ENCODE measurements at places on chromosomes 2 and 18. TPM values are rescaled to one million over a fixed set of nuclear protein-coding genes. Genes with fewer than 3 reads are reported as not detected.
A peak's percentile ranks its signal among the peaks of the same experiment; 100 is the strongest.

DNA sequence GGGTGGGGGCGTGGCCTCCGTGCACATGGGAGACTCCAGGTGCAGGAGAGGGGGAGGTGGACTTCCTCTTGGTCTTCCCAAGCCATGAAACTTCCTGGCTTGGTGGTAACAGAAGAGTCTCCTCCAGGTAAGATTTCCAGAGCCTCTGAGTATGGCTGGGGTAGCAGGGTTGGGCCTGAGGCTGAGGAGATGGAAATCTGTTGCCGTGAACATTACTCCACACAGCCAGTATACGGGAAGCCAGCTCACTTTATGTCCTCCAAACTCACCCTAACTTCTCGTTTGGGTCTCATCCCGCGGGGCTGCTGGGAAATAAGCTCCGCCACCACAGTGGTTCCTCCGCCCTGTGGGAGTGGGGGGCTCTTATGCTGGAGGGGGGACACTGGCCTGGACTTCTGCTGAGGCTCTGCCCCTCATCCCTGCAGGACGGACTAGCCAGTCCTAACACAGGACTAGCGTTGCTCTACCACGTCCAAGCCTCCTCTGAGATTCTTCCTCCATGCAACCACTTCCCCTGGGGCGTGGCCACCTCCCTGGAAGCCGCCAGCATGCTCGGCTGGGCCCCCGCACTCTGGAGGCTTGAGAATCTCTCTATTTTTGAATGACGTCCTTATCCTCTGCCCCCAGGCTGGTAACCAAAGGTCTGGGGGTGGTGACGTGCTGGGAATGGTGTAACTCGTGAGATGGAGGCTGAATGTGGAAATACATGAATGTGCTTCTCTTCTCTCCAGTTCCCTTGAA, 777 bp upstream of the RAB17 start:
- DNase-seq: peak; percentile 92

DNA sequence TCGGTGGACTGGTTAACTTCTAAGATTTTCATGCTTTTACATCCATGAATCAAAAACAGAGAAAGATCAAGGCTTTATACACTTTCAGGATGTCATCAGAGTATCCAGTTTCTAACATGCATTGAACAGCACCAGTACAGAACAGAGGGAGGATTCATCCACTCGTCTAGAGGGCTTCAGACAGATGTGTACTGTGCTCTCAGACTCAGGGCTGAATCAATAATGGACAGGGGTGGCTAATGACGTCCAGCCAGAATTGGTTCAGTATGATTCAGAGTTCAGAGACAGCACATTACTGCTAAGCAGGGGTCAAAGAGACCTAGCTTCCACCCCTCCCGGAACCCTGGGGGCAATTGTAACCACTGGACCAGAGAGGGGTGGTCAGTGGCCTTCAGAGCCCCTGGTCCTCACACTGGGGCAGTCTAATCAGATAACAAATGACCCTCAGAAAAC, 37.3 kb downstream of the RNU4ATAC start:
- no peak for DNase-seq

DNA sequence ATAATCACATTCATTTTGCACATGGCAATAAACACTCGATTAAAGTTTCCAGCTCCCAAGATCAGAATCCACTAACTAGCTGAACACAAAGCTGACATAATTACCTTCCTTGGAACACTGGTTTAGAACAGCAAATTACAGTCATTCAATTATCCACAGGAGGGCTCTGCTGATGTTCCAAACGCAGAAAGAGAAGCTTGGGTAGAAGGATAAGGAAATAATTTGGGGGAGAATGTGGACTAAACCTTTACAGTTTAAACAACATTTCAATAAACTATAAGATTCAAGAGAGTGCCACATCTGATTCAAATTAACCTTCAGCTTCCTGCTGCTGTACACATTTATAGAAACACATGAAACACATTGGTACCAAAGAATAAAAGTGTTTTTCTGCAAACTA, 67.8 kb upstream of the ARL4C start:
- DNase-seq: no peak

- no peak for DNase-seq
Observed at GRCh38 chr2:134441153-134441863, 187.4 kb downstream of the MGAT5 start.

DNA sequence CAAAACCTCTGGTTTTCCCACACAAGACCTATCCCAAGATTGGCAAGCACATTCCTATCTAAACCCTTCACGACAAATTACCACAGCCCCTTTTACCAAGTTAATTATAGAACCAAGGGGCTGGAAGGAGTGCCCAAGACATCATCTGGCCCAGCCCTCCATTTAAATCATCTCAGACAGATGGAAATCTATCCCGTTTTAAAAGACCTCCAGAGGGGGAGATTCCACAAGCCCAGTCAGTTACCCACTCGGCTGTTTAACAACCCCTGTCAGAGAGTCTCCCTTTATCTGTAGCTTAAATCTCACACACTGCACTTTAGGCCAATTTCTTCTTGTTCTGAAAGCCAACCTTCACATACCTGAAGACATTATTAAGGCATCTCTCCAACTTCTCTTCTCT, 179.1 kb upstream of the MEIS1 start:
- DNase-seq: no peak

DNA sequence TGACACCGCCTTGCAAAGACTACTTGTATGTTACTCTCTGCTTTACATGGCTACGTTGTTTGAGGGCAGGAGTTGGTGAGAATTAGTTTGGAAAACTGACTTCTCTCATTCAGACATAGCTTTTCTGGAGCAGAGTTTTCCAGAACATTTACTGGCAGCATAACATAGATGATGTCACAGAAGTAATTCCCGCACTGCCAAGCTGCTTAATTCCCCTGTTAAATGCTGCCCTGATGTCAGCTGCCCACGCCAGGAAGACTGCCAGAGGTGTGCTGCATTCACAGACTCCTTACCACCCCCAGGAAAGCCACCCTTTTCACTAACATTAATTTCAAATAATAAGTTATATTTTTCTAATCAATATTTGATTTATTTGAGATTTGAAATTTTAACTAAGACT, 24.7 kb upstream of the PTPN2 start:
- no peak for DNase-seq

GRCh38 chr2:228949831-228950230, 321.3 kb downstream of the PID1 start:
- DNase-seq: no peak

DNA sequence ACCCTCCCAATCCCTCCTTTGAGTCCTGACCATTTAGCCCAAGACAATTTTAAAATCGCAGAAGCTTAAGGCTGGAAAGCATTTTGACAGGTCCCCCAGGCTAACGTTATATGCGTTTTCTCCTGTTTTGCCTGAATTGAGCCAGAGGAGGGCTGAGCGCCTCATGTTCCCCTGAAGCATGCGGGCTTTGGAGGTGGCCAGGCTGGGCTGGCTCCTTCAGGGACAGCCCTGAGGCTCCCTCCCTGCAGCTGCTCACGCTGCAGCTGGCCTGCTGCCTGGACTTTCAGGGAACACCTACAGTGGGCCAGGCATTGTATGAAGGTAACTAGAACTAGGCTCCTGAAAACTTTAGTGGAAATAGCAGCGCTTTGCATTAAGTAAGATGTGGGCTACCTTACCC, 179.2 kb downstream of the ACKR3 start:
- DNase-seq: peak; percentile 55

- DNase-seq: peak; percentile 93
Observed at GRCh38 chr2:27735263-27735904, 36.1 kb upstream of the MRPL33 start.

GRCh38 chr2:151922845-151923666, 94.8 kb upstream of the ARL5A start:
- DNase-seq: no peak

DNA sequence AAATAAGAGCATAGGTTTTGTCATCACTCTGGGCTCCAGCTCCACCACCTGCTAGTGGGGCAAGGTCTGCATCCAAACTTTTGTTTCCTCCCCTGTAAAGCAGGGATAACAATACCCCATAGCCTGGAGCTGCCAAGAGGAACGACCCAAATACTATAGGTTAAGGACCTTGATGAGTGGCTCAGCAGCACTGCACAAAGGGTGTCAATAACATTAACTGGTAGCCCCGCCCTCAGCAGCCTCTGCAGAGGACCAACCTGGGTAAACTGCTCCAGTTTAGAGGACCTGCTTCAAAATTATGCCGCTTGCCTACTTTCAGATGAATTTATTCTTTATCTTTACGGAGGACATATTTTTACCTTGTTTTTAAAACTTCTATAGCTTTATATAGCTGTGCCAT, 65.8 kb upstream of the RIOK3 start:
- no peak for DNase-seq

DNA sequence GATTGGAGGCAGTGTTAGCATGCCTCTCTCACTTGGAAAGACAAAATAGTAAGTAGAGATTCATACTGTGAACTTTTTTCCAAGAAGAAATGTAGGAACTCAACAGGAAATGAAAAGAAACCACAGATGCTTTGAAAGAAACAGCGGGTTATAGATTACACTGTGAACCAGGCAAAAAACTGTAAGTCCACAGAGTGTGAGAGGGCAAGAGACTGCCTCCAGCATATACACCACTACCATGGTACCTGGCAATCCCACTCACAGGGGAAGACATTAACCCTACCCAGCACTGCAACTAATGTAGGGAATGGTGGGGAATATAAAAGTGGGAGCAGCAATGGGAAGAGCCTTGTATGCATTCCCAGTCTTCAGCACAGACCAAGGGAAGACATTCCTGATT, 150.6 kb upstream of the GALNT5 start:
- DNase-seq: no peak

- no peak for DNase-seq
Observed at GRCh38 chr2:168736649-168737445, 65.6 kb upstream of the NOSTRIN start.

DNA sequence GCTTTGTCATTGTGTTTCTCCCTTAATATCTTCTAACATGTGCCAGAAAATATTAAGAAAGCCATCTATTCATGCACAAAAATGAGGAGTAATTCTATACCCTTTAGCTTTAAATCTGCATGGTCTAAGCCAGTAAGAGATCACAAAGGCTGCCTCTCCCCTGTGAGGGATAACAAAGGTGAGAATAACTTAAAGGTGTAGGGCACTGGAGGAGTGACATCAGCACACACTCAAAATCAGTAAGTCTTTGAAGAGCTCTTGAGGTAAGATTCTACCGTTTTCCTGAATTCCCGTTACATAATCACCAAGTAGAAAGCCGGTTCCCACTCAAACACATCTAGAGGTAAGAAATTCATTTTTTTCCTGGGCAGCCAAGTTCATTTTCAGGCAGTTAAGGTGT, 123.9 kb upstream of the SULT1C3 start:
- DNase-seq: no peak

DNA sequence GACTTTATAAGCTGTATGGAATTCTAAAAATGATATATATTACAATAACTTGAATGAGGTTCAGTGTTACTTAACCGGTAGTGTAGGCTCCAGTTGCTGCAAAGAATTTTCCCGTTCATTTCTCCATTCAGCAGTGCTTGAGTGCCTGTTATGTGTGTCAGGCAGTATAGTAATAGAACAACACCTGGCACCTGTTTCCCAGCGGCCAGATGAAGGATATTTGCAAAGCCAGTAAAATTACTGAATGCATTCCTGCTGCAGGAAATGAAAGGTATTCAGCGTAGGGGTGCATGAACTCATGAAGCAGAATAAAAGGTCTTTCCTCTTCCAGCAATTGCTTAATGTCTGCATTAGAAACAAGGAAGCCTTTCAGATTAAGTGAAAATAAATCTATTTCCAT, 18.8 kb downstream of the YPEL5 start:
- DNase-seq: no peak

DNA sequence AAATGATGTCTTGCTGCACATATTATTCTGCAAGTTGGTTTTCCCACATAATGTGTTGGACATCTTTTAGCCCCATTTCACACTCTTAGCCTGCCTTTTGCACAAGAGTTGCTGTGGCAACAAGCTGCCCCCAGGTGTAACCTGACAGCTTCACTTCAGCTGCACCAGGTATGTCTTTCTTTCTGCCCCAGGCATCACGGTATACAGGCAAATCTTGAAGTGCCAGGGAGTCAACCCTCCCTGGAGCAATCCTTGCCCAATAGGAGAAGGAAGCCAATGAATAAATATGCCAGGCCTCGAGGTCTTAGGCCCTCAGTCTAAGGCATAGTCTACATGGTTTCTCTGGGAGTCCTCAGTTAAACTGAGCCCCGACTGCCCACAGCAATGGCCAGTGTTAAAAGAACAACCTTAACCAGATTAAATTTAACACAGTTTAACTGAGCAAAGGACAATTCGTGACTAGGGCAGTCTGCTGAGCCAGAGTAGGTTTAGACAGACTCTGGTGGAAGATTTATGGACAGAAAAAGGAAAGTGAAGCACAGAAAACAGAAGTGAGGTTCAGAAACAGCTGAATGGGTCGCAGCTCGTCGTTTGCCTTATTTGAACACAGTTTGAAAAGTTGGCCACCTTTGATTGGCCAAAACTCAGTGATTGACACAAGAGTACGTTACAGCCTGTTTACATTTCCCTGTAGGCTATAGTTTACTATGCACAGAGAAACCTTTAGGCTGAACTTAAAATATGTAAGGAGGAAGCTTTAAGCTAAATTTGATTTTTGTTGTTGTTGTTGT, 32.0 kb upstream of the C1QL2 start:
- DNase-seq: no peak

DNA sequence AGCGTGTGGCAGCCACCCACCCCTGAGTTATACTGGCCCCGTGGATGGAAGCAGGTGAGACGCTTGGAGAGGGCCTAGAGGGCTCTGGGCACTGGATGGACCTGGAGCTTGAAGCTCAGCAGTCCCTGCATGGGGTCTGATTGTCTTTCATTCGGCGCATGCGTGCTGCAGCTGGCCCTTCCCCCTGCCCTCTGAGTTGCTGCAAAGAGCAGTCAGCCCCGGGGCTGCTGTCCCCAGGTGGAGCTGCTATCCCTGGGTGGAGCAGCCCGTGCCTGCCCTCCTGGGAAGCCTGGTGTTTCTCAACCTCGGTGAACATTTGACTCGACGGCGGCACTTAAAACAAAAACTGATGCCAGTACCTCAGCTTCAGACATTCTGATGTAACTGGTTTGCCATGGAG, 29.6 kb downstream of the IGFBP5 start:
- peak; percentile 94 for DNase-seq

GRCh38 chr18:8847900-8848299, 142.5 kb downstream of the MTCL1 start:
- no peak for DNase-seq

- no peak for DNase-seq
Observed at GRCh38 chr2:234963773-234964615, 12.2 kb downstream of the SH3BP4 start.

DNA sequence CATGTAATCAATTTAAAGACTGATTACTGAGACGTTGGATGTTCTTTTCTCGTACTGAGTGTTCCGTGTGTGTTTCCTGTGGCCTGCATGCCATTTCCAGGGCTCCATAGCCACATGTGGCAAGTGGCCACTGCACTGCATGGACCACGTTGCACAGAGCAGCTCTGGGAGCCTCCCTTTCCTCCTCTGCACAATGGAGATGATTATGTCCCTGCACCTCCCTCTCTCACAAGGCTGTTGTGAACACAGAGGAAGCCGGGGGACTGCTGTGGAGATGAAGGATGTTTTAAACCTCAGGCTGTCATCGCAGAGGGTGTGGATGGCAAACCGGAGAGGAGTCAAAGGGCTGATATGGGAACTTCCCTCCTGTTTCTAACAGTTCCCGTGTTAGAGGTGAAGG, 87.7 kb downstream of the TGOLN2 start:
- no peak for DNase-seq

- no peak for DNase-seq
Observed at GRCh38 chr18:58694720-58695468, 23.6 kb downstream of the MALT1 start.

METAP1D gene
- total RNA-seq: 5.2 TPM

ANKRD29 gene
- 2.9 TPM for total RNA-seq

FSIP2 gene
- 1.9 TPM for total RNA-seq

L3MBTL4 gene
- 0.59 TPM for total RNA-seq

RAD51AP2 gene
- total RNA-seq: 0.10 TPM

SATB2 gene
- 10.3 TPM for total RNA-seq

C2orf72 gene
- 1.2 TPM for total RNA-seq

All from H7 (cell line).